ENCODE measurements at places on chromosomes 5 and 9.

DNA sequence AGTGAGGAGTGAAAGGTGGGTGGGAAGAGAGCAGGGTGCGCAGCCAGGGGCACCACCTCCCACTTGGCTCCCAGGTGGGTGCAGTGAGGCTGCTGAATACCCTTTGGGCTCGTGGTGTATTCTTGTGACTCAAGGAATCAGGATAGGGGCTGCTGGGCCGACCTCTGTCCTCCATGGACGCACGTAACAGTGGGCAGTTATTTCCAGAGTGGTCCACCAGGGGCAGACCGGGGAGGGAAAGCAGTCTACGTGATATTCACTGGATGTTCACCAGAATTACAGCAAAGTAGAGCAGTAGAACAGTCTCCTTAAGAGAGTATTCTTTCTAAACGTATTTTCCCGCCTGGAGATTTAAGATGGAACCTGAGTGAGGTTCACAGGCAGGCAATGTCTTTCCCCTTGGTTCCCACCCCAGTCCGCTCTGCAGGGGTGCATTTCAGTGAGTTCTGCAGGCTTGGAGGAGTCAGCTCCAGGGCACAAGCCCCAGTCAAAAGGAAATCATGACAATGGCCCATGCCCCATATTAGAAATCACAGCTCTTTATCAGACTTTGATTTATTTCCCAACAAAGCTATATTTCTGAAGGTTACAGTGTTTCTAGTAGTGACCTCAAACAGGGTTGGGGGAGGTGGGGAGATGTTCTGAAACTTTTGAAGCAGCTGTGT is 88.7 kb downstream of the SYK start:
- no peak for DNase-seq

- DNase-seq, result peak; percentile 89
Measured at GRCh38 chr5:149381986-149382338, 2.9 kb upstream of the IL17B start.

DNA sequence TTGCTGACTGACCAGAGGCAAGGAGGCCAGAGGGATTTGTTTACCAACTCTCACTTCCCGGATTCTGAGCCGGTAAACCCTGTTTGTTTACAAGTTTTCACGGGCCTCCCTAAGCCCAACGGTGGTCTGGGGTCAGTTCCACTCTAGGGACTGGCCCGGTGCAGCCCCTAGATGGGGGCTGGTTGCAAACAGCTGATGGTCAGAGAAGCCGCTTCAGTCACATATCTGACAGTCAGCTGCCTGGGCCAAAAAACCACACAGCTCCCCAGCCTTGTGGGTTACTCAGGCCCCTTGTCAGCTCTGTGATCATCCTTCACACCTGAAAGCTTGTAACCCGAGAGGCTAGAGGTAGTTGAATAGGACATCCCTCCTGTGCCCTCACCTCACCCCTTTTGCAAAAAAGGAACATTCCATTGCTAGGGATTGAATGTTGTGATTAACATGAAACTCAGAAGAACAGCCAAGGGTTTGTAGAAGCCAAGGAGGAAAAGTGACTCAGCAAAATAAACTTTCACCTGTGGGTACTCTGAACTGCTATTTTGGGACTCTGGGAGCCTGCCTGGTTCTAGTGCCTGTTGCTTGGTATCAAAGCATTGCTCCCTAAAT is 40.4 kb downstream of the SAR1B start:
- peak; percentile 34 for DNase-seq

- no peak for DNase-seq
Measured at GRCh38 chr9:86818636-86819035, 128.7 kb downstream of the GAS1 start.

GRCh38 chr5:51495672-51496071 is 112.4 kb downstream of the ISL1 start:
- DNase-seq, result peak; percentile 17

- no peak for DNase-seq
Measured at GRCh38 chr9:16725066-16725465, 145.4 kb downstream of the BNC2 start.

GRCh38 chr5:98454407-98454806 is 319.1 kb upstream of the RGMB start:
- DNase-seq, result peak; percentile 73

DNA sequence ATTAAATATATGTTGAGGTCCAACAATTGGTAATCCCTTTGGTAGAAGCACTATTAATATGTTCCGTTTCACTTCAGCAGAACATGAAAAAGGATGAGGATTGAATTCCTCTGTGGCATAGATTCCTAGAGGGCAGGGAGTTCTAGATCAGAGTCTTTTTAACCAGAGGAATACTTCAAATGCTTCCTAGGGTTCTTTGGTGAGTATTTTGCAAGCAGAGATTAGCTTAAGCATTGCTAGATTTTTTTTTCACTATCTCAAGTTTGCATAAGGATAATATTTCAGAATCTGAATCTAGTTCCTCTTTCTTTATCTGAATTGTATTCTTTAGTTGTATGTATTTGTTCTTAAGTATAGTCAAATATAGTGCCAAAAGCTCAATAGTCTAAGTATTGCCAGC is 116.6 kb upstream of the ADAMTSL1 start:
- DNase-seq, result peak; percentile 56

DNA sequence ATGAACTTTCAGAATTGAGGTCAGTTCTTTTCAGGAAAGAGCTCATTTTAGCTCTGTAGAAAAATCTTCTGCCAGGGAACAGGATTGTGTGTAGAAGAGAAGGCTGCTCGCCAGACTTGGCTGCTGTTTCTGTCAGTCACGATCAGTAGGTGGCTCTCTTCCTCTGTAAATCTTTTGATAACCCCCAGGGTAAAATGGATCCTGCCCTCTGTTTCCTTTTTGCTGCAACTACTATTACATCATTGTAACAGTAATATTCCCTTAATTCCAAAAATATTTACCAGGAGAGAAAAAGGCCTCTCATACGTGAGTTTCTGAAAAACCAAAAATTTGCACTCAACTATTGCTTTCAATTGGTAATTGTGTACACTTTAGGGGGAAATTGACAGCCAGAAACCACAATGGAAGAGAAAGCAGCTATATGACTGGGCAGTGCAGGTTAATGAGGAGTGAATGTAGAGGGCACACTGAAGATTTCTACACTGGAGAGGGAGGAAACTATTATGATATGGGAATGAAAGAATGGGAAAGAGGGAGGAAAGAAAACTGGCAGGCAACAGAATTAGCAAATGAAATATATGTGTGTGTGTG is 12.3 kb downstream of the IFNA21 start:
- peak; percentile 17 for DNase-seq

DNA sequence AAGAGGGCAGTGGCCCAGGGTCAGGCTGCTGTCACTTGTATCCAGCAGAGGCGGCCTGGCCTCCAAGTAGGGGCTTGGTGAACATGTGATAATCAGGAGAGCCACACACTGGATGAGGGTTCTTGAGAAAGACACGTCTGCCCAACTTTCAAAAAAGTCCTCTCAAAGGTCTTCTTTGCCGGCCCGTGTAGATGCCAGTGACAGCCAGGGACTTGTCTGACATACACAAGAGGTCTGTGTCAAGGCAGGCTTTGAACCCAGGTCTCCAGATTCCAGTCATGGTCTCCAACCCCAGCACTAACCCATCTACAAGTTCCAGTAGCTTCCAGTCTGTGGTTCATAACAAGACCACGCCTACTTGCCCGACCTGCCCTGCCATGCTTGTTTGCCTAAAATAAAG is 7.9 kb upstream of the AMBP start:
- DNase-seq, result no peak

- no peak for DNase-seq
Measured at GRCh38 chr5:131286400-131286715, 22.5 kb downstream of the CDC42SE2 start.

DNA sequence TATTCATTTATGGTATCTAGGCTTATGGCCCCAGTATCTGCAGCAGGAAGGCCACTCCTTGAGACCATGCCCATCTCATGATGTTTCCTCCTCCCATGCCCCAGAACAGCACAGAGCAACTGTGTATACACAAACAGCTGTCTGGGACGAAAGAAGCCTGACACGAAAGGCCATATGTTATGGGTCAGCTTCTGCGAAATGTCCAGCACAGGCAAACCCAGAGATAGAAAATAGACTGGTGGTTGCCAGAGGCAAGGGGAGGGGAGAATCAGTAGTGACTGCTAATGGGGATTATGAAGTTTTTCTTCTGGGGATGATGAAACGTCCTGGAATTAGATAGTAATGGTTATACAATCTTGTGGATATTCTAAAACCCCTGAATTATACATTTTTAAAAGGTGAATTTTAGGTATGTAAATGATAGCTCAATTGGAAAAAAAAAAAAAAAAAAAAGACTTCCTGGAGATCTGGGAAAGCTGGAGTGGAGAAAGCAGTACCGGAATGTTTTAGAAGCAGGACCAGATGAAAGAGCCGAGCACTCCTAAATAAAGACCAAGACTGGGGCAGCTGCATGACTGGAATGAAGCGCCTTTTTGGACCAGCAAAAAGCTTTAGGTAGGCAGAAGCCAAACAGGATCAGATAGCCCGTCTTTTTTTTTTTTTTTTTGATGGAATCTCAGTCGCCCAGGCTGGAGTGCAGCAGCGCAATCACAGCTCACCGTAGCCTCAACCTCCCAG is 29.2 kb downstream of the PCDHGC5 start:
- DNase-seq, result peak; percentile 76

- DNase-seq, result no peak
Measured at GRCh38 chr9:26687421-26687820, 205.2 kb downstream of the CAAP1 start.

DNA sequence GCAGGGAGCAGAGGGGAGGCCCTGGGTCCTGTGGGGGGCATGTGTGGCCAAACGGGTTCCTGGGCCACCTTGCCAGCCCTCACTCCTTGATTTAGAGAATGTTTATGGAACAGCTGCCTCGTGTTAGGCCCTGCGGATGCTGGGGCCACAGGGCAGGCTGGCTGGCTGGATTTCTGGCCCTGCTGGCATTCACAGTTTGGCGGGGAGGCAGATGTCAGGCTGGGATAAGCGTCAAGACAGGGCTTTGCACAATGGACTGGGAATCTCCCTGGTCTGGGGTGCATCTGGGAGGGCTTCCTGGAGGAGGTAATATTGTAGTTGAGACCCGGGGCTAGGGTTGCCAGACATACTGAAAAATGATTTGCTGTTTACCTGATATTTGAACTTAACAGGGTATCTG is 13.8 kb downstream of the NCS1 start:
- DNase-seq, result peak; percentile 50

DNA sequence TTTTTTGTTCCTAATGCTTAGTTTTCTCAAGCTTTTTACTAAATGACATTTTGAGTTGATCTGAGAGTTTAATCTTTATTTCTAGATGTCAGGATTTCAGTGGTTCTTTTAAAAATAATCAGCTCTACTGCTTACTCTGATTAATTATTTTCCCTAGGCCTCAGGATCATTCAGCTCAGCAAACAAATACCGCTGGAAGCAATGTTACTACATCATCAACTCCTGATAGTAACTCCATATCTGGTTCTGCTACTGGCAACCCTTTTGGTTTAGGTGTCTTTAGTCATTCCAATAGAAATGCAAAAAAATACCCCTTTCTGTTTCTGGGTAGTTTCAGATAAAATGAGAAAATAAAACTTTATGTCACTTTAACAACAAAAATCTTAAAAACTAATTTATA is 5.6 kb upstream of the IDNK start:
- no peak for DNase-seq

DNA sequence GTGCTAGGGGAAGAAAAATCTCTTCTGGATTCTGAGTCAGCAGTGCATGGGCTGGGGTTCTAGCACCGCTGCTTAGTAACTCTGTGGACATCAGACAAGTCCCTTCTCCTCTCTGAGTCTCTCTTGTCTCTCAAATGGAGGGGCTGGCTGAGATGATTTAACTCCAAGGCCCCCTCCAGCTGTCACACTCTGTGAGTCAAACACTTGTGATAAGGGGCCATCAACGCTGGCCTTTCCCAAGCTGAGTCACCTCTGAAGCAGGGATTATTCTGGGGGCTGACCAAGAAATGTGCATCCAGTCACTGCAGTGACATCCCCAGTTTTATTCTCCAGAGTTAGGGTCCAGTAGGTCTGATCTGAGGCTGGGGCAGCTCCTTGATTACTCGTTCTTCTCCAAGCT is 110.4 kb upstream of the ZNF462 start:
- DNase-seq, result no peak

DNA sequence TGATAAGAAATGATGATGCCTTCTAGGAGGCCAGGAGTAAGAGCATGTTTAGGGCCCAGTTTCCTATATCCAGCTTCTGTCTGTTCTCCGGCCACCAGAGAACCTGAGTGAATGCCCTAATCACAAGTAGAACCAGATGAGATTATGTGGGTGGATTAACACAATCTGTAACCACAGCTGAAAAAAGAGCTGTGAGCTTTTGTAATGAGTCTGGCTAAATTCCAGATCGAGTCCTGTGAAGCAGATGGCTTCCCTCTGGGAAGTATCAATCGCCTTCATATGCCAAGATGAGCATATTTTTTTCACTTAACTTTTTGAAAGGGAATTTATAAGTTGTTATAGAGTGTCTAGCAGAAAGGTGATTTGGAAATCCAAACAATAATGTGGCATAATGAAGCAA is 99.8 kb downstream of the NNT start:
- DNase-seq, result no peak

- DNase-seq, result no peak
Measured at GRCh38 chr5:2914022-2914661, 162.7 kb upstream of the IRX2 start.

DNA sequence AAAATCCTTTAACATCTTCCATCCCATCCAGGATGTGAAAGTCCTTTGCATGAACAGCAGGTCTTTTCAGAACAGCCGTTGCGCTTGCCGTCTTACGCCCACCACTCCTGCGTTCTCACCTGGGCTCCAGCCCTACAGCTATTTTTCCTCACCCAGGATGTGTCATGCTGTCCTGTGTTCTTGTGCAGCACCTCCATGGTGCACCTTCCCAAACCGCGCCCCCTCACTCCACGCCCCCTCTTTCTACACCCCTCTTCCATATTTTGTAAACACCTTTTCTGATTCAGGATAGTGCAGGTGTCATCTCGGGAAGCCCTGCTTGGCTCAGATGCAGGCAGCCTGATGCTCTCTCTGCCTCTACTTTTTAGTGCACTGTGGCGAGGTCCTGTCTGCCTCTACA is 18.4 kb downstream of the CAMK4 start:
- DNase-seq, result no peak

GRCh38 chr5:169020102-169020501 is 280.8 kb downstream of the SLIT3 start:
- DNase-seq, result peak; percentile 33

DNA sequence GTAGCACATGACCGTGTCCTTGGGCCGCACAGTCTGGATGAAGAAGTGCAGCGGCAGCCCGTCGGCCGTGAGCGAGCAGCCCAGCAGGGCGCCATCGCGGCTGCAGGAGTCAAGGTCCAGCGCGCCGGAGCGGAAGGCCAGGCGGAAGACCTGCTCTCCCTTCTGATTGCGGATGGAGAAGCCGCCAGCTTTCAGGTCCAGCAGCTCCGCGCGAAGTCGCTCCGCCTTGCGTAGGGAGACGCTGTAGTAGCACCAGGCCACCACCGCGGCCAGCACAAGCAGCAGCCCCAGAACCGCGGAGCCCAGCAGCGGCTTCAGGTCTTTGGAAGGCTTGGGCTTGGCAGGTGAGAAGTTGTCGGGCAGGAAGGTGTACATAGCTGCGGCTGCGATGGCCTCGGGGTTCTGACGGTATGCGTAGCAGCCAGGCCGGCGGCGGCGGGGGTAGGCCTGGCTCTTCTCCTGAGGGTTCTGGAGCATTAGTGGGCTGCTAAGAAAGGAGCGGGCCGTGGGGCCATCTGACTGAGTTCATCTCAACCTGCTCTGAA is 4.2 kb downstream of the MYORG start:
- DNase-seq, result no peak

- DNase-seq, result no peak
Measured at GRCh38 chr5:141942185-141942857, 15.7 kb downstream of the PCDH12 start.

GRCh38 chr5:54524704-54525103 is 7.1 kb downstream of the SNX18 start:
- no peak for DNase-seq

- peak; percentile 78 for DNase-seq
Measured at GRCh38 chr5:131589510-131590348, 45.3 kb downstream of the RAPGEF6 start.

Data from adipocyte (in vitro differentiated cells).